ENCODE measurements at places on chromosomes 11 and 22.

- DNase-seq: no peak
These were observed 87.7 kb downstream of the UBASH3B start for GRCh38 chr11:122743097-122743741.

DNA sequence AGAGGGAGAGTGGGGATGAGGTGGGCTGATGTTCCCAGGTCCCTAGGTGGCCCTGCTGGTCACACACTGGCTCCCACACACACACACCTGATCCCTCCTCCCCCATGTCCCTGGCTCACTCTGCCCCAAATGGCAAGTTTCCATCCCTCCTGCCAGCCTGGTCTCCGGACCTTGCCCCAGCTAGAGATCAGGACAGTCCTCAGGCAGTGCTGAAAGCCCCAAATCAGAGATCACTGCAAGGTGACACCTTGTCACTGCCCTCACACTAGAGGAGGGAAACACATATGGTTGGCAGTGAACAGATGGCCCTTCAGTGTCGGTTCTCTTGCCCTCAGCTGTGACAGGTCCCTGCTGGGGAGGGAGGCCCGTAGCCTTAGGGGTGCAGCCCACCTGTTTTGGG is 7.6 kb downstream of the TMPRSS5 start:
- DNase-seq: no peak

GRCh38 chr11:30960387-30960992 is 374.3 kb upstream of the MPPED2 start:
- DNase-seq: no peak

DNA sequence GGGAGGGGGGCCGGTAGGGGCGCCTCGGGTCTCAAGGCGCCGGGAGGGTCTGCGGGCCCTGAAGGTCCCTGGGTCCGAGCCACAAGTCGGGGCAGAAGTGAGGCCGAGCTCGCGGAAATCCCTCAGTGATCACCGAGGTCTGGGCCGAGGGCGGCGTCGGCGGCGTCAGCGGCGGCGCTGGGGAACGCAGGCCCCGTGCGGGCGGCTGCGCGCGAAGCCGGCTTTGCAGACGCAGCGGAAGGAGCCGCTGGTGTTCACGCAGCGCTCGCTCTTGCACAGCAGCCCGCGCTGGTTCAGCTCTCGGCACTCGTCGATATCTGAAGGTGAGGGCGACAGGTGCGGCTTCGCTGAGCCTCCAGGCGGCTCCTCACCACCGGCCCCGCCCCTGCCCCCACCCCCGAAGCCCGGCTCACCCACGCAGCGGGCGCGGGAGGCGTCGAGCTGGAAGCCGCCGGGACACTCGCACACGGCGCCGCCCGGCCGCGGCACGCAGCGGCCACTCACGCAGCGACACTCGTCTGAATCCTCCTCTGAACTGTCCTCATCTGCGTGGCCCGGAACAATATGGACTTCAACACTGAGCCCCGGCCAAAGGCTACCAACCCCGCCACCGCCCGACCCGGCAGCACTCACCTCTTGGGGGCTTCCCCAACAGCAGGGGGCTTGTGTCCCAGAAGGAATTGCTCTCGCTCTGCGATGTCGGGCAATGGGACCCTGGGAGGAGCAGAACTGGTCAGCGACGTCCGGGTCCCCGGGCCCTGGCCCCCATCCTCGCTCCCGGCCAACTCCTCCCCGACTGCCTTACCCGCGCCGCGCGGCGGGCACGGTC is 14.2 kb downstream of the SCYL1 start:
- DNase-seq: no peak

- no peak for DNase-seq
These were observed 34.1 kb upstream of the GLYATL1 start for GRCh38 chr11:58905011-58905720.

GRCh38 chr22:29673361-29674066 is 46.3 kb upstream of the CABP7 start:
- DNase-seq: no peak

DNA sequence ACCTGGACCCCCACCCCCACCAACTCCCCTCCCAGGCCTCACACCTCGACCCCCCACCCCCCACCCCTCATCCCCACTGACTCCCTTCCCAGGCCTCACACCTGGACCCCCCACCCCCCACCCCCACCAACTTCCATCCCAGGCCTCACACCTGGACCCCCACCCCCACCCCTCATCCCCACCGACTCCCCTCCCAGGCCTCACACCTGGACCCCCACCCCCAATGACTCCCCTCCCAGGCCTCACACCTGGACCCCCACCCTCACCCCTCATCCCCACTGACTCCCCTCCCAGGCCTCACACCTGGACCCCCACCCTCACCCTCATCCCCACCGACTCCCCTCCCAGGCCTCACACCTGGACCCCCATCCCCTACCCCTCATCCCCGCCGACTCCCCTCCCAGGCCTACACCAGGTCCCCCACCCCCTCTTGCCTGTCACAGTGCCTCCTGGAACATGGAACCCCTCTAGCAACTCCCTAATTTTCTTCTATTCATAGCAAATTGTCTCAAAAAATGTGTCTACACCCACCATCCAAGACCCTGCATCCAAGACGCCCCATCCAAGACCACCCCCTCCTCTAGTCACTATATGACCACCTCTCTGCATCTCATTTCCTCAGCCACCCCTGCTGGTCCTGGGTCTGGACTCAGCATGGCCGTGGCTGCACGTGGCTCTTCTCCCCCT is 36.9 kb upstream of the BRSK2 start:
- DNase-seq: no peak

GRCh38 chr11:132943706-132944568 is 588.4 kb downstream of the OPCML start:
- DNase-seq: no peak

- DNase-seq: no peak
These were observed 27.5 kb upstream of the POU2AF1 start for GRCh38 chr11:111406589-111406988.

Data from NCI-H187 treated with DMSO at 0.1 percent for 48 hours (cell line).